Neuronal stem cell (in vitro differentiated cells): ENCODE measurements at places on chromosomes 6 and 20.

- no peak for DNase-seq
Observed at GRCh38 chr6:105363100-105363754, 39.7 kb downstream of the PREP start.

DNA sequence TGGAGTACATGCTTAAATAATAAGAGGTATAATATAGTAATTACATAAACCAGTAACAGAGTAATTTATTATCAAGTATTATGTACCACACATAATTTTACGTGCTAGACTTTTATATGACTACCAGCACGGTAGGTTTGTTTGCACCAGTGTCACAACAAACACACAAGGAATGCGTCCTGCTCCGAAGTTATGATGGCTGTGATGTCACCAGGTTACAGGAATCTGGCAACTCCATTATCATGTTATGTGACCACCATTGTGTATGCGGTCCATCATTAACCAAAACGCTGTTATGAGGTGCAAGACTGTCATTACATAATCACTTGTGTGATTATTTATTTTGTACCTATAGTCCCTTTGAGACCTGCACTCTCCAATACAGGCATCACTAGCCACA, 235.2 kb upstream of the PMEPA1 start:
- DNase-seq: no peak

- DNase-seq: no peak
Observed at GRCh38 chr6:140101818-140102217, 727.4 kb upstream of the CITED2 start.

- DNase-seq: no peak
Observed at GRCh38 chr6:25497383-25498040, 154.5 kb upstream of the SCGN start.

DNA sequence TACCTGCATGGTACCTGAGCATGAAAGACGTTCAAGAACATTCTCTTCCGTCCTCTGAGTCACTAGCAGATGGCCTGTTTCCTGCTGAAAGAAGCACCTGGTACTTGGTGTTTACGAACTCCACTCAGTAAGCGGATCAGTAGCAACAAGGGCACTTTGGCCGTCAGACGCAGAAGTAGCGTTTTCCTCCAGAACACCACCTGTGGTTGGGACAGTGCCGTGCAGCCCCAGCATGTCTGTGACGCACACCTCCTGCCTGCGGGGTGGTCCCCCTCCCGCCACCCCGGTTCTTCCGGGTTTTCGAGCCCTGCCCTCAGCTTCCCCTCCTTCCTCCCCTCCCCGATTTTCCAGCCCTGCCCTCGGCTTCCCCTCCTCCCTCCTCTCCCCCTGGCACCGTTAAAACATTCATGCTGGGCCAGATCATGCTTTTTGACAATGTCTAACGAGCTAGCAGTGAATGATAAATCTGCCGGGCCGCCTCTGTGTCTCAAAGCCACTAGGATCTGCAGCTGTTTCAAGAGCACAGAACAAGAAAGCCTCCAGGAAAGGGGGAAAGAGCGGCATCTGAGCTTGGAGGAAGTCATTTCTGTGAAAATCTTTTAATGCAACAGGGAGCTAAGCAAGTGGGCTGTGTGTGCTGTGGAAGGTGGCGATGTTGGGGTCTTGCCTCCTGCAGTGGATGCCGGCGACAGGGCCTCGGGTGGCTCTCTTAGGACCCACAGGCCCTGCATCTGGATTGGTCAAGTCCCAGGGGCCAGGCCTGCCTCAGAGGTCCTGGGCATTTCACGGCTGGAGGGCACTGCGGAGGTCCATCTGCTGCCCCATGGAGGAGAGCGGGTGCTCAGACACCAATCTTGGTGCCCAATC, 207.9 kb downstream of the ERMARD start:
- DNase-seq: no peak

GRCh38 chr6:113182370-113183141, 674.6 kb upstream of the MARCKS start:
- DNase-seq: no peak

DNA sequence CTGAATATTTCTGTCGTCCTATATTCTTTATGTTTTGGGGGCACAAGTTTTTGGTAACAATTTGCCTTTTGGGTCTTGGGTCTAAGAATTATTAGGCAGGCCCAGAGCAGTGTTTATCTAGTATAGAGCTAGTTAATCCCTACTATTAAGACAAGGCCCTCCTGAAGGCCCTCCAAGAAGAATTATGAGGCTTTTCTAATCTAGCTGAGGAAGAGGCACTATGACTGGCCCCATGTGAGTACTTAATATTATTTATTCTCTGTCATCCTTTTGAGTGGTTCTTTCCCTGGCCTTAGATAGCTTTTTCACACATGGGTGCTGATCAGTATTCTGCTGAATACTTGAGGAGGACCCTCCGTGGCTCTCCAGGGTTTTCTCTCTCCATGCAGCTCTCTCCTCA, 25.1 kb downstream of the CHMP4B start:
- no peak for DNase-seq

- DNase-seq: no peak
Observed at GRCh38 chr20:64167676-64168075, 3.4 kb downstream of the MYT1 start.

DNA sequence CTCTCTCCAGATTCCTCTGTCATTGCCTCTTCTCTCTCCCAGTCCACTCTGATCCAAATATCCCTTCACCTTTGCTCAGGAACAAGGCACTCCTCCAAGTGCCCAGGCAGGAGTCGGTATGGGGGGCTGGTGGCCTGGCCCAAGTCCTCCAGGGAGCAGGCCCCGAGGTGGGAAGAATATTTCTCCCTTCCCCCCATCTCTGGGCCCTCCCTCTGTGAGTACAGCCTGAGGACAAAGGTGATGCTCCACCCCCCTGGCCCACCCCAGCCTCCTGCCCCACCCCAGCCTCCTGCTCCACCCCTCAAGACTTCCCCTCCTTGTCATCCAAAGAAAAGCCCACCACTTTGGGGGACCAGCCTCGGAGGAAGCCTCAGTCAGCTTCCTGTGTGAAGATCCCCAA, 96.9 kb downstream of the NCR2 start:
- no peak for DNase-seq

DNA sequence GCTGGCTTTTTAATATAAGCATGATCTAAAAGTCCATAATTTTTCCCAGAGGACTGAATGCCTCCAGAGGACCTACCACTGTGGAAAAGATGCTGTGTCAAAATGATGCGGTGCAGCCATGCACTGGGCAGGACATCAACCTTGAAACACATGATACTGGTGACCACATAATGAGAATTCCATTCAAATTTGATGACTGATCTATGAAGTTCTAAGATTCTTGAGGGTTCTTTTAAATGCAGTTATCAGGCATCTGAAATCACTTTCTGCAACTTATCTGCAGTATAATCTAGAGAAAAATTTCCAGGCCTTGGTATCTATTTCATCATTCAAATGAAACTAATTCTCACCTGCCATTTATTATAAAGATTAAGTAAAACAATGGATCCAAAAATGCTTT, 15.0 kb upstream of the MARCKS start:
- DNase-seq: no peak
